ENCODE measurements at places on chromosomes 3 and 15. TPM values are rescaled to one million over a fixed set of nuclear protein-coding genes. Genes with fewer than 3 reads are reported as not detected.

- DNase-seq = no peak
Observed at GRCh38 chr15:50916400-50916799, 7.9 kb downstream of the AP4E1 start.

The IL17RD gene
- 0.13 TPM for total RNA-seq

The NR2E3 gene
- total RNA-seq = 0.33 TPM

DNA sequence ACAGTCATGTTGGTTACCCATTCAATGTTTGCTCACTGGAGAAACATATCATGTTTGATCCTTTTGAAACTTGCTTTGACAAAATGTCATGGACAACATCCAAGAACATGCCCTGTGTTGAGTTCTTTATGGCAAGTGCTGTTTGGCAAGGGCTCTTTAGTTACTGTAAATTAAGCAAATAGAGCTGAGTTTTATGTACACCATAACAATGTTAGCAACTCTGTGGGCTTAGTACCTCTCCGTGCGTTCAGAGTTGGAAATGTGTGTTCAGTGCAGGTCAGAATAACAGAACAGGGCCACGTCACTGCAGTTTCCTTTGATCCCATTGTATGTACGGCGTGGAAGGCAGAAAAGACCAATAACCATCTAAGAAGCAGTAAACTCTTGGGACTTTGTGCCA lies 132.5 kb downstream of the MYRIP start:
- no peak for DNase-seq

DNA sequence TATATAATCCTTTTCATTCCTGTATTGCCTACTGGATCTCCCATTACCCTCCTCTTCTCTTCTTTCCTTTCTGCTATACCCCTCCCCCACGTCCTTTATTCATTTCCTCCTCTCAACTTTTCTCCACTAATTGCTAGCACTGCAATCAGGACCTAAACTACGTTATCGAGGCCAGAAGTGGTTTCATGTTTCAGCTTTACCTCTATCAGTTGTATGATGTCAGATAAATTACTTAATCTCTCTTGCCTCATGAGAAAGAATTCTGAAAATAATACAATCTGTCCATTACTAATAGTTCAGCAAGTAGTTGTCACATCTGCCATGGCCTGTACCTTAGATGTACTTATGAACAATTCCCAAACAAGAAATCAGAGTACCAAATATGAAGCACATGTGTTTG lies 10.6 kb downstream of the POPDC2 start:
- no peak for DNase-seq

- DNase-seq = no peak
Observed at GRCh38 chr3:182445576-182445975, 347.7 kb upstream of the ATP11B start.

- DNase-seq = no peak
Observed at GRCh38 chr15:52085299-52085698, 27.3 kb downstream of the BCL2L10 start.

GRCh38 chr3:155619118-155619915 lies 125.6 kb downstream of the PLCH1 start:
- no peak for DNase-seq

All from left lobe of liver (tissue), 2 donors.